ENCODE measurements at places on chromosomes 7 and 10. TPM values are rescaled to one million over a fixed set of nuclear protein-coding genes. Genes with fewer than 3 reads are reported as not detected.

DNA sequence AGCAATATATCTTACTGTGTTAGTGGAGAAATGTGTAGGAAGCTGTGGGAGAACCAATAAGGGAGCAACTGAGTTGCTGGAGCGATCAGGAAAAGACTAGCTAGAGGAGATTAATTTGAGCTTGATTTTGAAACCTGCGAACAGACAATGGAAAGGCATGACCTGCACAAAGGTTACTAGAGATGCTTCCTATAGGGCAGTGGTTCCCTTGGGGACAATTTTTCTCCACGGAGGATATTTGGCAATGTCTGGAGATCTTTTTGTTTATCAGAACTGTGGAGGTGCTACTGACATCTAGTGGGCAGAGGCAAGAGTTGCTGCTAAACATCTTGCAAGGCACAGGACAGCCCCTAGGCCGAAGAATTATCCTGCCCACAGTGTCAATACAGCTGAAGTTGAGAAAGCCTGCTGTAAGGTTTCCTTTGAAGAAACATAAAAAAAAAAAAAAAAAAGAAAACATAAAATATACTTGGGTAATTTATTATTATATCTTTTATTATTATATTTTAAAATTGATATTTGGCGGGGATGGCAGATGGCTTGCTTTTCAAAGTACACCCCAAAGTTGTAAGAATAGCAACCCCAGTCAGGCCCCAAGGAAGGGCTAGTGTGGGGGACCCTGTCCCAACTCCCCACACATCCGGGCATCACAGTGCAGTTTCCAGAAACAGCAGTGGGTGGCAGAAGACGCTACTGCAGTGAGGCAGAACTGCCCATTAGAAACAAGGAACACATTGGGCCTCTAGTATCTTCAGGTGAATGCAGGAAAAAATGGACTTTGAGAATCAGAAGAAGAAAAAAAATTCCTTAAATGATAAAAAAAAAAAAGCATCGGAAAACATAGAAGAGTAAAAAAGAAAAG lies 481.6 kb downstream of the SH2D4B start:
- no peaks in the 10 kb centered on the region for H3K36me3 ChIP-seq
- DNase-seq = peak; percentile 19
- no peak overlapping the region for H3K4me3 ChIP-seq
- peaks cover 4% of the 10 kb centered on the region for H3K27me3 ChIP-seq
- peaks cover 2% of the 10 kb centered on the region for H3K4me1 ChIP-seq

DNA sequence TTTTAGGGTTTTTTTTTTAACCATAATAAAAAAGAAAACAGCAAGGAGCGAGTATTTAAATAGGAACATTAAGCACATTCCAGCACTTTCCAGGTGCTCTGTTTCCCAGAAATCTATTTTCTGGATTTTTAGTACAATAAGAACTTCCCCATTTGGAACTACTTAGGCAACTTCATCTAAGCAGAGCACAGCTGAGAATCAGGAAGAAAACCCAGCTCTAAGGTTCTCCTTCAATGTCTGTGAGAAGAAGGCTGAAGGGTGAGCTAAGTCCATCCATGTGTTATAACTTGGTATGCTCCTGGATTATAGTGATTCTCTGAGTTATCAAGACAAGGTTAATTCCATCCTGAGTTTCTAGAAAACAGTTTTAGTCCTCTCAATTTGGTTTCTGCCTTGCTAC lies 181.9 kb downstream of the CYP26A1 start:
- H3K4me3 ChIP-seq = no peak overlapping the region
- no peak for DNase-seq
- no peaks in the 10 kb centered on the region for H3K36me3 ChIP-seq
- no peaks in the 10 kb centered on the region for H3K4me1 ChIP-seq
- H3K27me3 ChIP-seq = no peaks in the 10 kb centered on the region

- no peaks in the 10 kb centered on the region for H3K36me3 ChIP-seq
- no peaks in the 10 kb centered on the region for H3K27me3 ChIP-seq
- no peak overlapping the region for H3K27ac ChIP-seq
- H3K4me3 ChIP-seq = no peak overlapping the region
These were observed 77.3 kb downstream of the FAM13C start for GRCh38 chr10:59285073-59285472.

- no peaks in the 10 kb centered on the region for H3K27me3 ChIP-seq
- H3K4me3 ChIP-seq = no peak overlapping the region
- no peak for DNase-seq
- H3K36me3 ChIP-seq = peaks cover 34% of the 10 kb centered on the region
- no peak overlapping the region for H3K27ac ChIP-seq
- H3K4me1 ChIP-seq = no peaks in the 10 kb centered on the region
These were observed 54.9 kb downstream of the AKAP9 start for GRCh38 chr7:91995391-91996105.

GRCh38 chr7:7207876-7208275 lies 25.5 kb downstream of the C1GALT1 start:
- H3K27me3 ChIP-seq = no peaks in the 10 kb centered on the region
- H3K27ac ChIP-seq = no peak overlapping the region
- no peak overlapping the region for H3K4me3 ChIP-seq

DNA sequence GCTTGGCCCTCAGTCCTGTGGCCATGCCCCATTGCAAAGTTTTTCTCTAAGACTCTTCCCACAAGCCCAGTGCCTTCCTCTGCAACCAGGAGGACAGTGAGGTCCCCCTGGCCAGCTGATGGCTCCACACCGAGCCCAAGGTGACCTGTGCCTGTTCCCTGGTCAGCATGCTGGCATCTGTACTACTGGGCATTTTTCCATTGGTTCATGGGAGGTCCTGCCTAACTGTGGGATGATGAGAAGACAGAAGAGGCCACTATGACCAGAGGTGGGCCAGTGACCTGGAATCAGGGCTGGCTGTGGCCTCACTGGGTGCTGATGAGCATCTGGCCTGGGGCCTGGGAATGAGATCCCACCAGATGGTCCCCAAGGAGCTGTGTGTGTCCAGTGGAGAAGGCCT lies 20.2 kb downstream of the CALML3 start:
- no peak overlapping the region for H3K27ac ChIP-seq
- peaks cover 2% of the 10 kb centered on the region for H3K4me1 ChIP-seq
- no peaks in the 10 kb centered on the region for H3K36me3 ChIP-seq
- DNase-seq = no peak

DNA sequence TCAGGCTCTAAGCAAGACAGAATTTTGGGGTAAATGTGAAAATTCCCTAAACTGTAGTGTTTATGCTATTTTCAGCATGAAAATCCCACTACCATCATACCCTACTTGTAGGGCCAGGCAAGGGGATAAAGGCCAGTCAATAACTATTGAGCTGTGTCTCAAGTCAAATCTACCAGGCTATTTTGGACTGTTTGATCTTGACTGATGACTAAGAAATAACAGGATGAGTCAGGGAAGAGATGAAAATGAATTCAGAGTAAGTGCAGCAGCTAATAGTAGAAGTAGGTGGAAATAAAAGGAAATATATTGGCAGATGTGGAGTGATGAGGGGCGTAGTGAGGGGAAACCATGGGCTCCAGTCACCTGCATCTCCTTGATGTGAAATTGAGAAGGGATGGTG lies 225.8 kb upstream of the PHYHIPL start:
- no peaks in the 10 kb centered on the region for H3K4me1 ChIP-seq
- H3K36me3 ChIP-seq = no peaks in the 10 kb centered on the region
- DNase-seq = no peak
- peaks cover 2% of the 10 kb centered on the region for H3K27me3 ChIP-seq
- no peak overlapping the region for H3K27ac ChIP-seq

DNA sequence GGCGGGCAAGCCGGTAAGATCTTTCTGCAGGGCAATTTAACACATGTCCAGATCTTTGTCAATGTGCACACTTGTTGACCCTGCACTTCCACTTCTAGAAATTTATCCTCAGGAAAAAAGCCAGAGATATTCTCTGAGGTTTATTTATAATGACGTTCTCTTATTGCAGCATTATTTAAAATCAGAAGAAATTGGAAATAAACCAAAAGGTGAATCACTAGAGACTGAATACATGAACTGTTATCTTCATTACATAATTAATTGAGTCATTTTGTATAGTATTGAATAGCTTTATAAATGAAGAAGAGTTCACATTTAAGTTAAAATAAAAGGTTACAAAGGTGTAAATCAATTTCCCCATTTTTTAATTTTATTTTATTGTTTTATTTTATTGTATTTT lies 16.3 kb upstream of the SAR1A start:
- H3K27ac ChIP-seq = no peak overlapping the region
- peaks cover 2% of the 10 kb centered on the region for H3K27me3 ChIP-seq
- no peak overlapping the region for H3K4me3 ChIP-seq
- H3K4me1 ChIP-seq = no peaks in the 10 kb centered on the region

GRCh38 chr10:30970760-30971460 lies 60.8 kb downstream of the ZNF438 start:
- no peak overlapping the region for H3K4me3 ChIP-seq
- H3K4me1 ChIP-seq = peaks cover 6% of the 10 kb centered on the region
- DNase-seq = no peak
- H3K36me3 ChIP-seq = no peaks in the 10 kb centered on the region
- no peak overlapping the region for H3K27ac ChIP-seq

GRCh38 chr7:29343399-29343798 lies 148.8 kb downstream of the CHN2 start:
- peak; percentile 18 for DNase-seq
- H3K4me1 ChIP-seq = peaks cover under 1% of the 10 kb centered on the region
- no peaks in the 10 kb centered on the region for H3K36me3 ChIP-seq
- no peak overlapping the region for H3K4me3 ChIP-seq
- no peaks in the 10 kb centered on the region for H3K27me3 ChIP-seq
- no peak overlapping the region for H3K27ac ChIP-seq

DNA sequence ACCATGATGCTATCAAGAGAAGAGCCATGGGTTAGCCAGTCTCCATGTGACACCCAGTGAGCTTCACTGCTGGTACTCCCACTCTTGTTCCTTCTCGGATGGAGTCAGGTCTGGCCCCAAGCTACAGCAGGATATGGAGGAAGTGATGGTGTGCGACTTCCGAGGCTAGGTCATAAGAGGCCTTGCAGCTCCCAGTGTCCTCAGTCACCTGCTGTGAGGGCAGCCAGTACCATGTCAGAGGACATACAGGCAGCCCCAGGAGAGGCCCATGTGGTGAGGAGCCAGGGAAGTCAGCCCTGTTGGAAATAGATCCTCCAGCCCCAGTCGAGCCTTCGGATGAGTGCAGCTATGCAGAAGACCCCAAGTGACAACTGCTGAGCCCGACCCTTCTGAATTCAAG lies 237.0 kb downstream of the EBF3 start:
- peaks cover 54% of the 10 kb centered on the region for H3K36me3 ChIP-seq
- H3K27ac ChIP-seq = no peak overlapping the region
- no peaks in the 10 kb centered on the region for H3K4me1 ChIP-seq

GRCh38 chr10:31707093-31708039 lies 221.3 kb downstream of the ARHGAP12 start:
- DNase-seq = peak; percentile 77
- peaks cover 19% of the 10 kb centered on the region for H3K4me1 ChIP-seq

- H3K36me3 ChIP-seq = peaks cover 48% of the 10 kb centered on the region
- peak; percentile 84 for DNase-seq
- no peak overlapping the region for H3K4me3 ChIP-seq
- H3K27me3 ChIP-seq = no peaks in the 10 kb centered on the region
- no peak overlapping the region for H3K27ac ChIP-seq
- peaks cover 13% of the 10 kb centered on the region for H3K4me1 ChIP-seq
These were observed 48.6 kb upstream of the PPIF start for GRCh38 chr10:79298403-79299244.

GRCh38 chr10:103641326-103641725 lies 147.8 kb downstream of the NEURL1 start:
- no peaks in the 10 kb centered on the region for H3K4me1 ChIP-seq
- no peaks in the 10 kb centered on the region for H3K36me3 ChIP-seq
- no peak for DNase-seq
- no peaks in the 10 kb centered on the region for H3K27me3 ChIP-seq

- peaks cover 8% of the 10 kb centered on the region for H3K36me3 ChIP-seq
- H3K4me1 ChIP-seq = peaks cover 36% of the 10 kb centered on the region
These were observed 44.1 kb upstream of the CDK6 start for GRCh38 chr7:92880212-92881090.

DNA sequence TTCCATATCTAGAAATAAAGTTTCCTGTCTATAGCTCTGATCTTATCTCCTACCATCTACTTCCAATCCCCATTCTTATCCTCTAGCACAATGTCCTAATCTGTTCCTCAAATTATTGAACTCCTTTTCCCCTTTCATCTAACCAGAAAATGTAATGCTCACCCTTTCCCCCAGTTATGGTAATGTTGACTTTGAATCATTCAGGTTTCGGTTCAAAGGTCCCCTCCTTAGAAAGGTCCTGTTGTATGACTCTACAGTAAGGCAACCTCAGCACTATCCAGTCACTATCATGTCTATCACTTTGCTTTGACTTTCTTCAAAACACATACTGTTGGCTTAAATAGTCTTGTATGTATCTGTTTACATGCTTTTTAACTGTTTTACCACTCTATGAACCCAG lies 264.2 kb upstream of the PCDH15 start:
- DNase-seq = no peak
- H3K36me3 ChIP-seq = no peaks in the 10 kb centered on the region
- H3K27ac ChIP-seq = no peak overlapping the region
- H3K4me1 ChIP-seq = no peaks in the 10 kb centered on the region

DNA sequence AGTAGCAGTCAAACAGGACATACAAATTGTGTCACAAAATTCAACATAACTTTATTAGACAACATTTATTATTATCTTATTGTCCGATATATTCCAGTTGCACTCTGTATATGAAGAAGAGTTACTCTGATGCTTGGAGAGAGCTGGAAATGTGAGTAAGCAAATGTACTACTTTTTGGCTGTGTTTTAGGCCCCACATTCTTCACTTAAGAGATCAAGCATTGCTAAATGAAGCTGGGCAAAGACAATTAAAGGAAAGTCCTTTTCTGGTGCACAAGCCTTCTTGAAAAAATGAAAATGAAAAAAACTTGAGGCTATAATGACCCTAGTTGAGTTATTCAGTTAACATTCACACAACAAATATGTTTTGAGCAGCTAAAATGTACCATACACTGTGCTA lies 26.1 kb downstream of the MYPN start:
- no peak overlapping the region for H3K27ac ChIP-seq
- DNase-seq = no peak
- no peak overlapping the region for H3K4me3 ChIP-seq
- H3K4me1 ChIP-seq = no peaks in the 10 kb centered on the region
- peaks cover 4% of the 10 kb centered on the region for H3K27me3 ChIP-seq

DNA sequence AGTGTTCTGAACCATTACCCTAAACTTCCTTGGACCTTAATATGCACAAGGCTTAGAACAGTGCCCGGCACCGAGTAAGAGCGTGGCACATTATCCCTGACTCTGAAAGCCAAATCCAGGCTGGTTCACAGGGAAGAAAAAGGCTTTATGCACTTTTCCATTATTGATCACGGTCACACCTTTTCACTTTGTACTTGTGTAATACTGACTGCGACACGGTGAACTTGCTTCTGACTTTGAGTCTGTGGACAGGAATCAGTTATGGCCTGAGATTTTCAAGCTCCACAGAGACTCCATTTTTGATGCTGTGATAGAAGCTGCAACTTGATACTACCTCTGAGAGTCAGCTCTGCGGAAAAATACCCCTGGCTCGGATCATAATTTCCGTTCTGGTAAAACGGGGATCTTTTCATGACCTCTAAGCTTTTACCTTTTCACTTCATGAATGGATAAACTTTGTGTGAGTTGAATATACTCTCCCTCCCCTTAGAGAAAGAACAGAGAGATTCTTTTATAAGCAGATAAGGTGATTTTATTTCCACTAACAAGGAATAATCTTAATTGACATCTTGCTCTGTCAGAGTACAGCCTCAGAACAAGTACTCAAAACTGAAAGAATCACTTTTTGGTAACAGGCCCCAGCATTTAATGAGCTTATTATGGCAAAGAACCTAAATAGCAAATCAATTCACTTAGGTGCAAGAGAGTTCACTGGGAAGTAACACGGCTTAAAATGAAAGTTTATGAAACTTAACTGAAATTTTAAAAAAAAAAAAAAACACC lies 88.8 kb downstream of the ELMO1 start:
- peaks cover 77% of the 10 kb centered on the region for H3K4me1 ChIP-seq
- peak overlapping the region; percentile 76 for H3K27ac ChIP-seq
- no peak overlapping the region for H3K4me3 ChIP-seq
- peaks cover 14% of the 10 kb centered on the region for H3K36me3 ChIP-seq
- H3K27me3 ChIP-seq = no peaks in the 10 kb centered on the region

Gene DRGX
- not detected for total RNA-seq

Gene BTBD16
- total RNA-seq = not detected

Gene PRKAR2B
- total RNA-seq = 1.3 TPM

Gene PKD2L1
- not detected for total RNA-seq

Gene SDK1
- 0.78 TPM for total RNA-seq
